ENCODE measurements at places on chromosomes 11 and 22.

DNA sequence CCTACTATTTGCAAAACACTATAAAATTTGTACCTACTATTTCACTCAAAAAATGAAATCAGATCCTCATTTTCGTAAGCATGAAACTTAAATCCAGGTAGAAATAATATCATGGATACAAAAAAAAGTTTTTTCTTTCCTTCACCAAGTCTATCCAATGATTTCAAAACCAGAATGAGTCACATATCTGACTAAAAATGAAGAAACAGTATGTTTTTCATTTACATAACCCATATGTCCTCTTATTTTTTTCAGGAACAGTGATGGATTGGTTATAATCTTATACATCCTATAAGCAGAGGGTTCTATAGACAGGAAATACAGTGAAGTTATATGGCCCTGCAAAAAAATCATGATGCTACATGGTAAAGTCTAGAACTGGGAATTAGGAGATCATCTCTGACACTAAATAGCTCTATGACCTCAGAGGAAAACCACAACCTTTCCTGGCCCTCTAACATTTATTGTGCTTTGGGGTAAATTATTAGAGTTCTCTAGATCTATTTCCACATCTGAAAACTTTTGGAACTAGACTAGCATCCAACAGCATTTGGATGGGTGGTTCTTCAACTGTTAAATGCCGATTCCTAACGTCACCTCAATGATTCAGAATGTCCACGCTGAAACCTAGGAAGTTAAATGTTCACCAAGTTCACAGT lies 10.9 kb downstream of the MTMR2 start:
- DNase-seq, result no peak

GRCh38 chr11:114081641-114082414 lies 22.3 kb downstream of the ZBTB16 start:
- DNase-seq, result no peak

DNA sequence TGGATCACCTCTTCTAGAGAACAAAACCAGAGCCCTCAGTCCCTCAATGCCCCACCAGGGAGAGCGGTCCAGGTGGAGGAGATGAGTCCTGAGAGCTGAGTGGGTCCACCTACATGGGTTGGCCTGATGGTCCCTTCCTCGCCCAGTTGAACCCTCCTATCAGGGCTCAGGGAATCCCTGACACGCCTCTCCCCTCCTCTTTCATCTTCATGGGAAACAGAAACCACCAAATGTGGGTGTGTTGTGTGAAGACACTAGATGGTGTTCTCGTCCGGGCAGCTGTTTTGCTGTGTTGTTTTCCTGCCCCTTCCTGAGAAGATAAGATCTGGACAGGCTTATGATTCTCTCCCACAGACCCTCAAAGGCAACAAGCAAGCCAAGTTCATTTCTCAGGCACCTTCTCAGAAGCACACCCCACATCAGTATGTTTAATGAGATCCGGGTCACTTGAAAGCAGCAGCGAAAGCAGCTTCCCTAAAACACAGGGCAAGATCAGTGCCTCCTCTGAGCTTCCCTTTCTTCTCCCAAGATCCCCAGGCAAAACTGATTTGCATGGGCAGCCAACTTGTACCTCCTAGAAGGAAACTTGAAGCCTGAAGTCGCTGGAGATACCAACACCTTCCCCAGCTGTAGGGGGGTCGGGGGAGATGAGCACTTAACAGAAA lies 35.3 kb upstream of the POU2AF1 start:
- DNase-seq, result no peak

GRCh38 chr11:44702889-44703288 lies 23.9 kb upstream of the TSPAN18 start:
- DNase-seq, result no peak

GRCh38 chr11:79285756-79286155 lies 155.1 kb downstream of the TENM4 start:
- DNase-seq, result no peak

DNA sequence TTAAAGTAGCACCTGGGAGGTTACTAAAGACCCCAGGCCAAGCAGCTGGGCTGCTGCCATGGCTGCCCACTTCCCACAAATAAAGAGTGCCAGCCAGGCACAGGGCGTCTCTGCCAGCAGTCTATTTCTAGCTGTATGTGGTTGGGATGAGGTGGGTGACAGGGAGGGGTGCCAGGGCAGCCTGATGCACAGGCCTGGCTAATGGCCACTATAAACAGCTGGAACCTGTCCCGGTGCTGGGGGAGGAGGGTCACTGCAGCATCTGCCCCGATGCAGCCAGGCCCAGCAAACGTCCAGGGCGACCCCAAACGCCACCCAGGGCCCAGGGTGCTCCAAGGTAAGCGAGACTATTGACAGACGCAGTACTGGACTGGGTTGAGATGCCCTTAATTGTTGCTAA lies 37.4 kb downstream of the SCUBE1 start:
- no peak for DNase-seq

DNA sequence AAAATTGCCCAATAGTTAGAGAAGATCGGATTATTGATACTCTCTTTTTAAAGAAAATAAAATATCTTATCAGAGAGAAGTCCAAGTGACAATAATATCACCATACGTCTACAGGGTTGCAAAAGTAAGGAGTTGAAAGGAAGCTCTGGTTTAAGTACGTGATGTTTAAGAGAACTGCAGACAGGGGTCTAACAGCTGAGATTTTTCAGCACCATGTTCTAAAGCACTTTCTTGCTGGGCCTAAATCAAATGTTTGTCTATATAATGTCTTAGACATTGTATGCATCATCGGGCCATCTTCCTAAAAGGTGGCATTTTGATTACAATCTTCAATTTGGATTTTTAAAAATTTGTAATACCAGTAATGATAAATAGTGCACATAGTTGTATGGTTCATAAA lies 133.3 kb downstream of the RRAS2 start:
- DNase-seq, result no peak

GRCh38 chr11:27391331-27392015 lies 28.5 kb upstream of the CCDC34 start:
- no peak for DNase-seq

DNA sequence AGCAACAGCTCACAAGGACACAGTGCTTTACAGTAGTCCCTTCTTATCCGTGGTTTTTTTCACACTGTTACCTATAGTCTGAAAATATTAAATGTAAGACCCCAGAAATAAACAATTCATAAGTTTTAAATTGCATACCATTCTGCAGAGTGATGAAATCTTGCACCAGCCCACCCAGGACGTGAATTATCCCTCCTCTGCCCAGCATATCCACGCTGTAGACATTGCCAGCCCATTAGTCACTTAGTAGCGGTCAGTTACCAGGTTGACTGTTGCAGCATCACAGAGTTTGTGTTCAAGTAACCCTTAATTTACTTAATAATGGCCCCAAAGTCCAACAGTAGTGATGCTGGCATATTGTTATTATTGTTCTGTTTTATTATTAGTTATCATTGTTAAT lies 3.6 kb downstream of the CLTCL1 start:
- DNase-seq, result no peak

DNA sequence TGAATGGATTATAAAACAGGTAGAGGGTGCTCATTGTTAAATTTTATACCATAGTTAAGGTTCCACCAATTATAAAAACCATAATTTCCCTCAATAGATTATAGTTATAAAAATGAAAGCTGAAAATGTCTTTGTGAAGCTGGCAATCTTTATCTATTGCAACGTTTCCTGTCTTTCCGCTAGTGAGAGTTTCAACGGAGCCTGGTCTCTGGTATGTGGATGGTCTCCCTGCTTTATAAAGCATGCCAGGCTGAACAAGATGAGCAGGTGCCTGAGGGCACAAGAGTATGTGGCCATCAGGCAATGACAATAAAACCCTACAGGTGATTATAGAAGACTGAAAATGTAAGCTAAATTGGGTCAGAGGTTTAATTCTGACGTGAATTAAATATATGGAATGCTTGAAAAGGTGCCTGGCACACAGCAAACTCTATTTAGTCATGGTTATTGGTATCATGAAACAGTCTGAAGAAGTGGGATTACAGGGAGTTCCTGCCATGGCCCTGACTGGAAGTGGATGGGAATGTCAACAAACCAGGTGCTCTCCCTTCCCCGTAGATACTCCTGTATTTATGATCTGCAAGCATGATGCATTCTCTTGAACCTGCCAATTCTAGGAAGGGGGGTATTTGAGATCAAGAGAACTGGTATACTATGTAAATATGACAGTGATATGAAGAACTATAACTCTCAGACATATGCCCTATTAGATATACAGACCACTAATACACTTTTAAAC lies 115.7 kb downstream of the ENTHD1 start:
- no peak for DNase-seq

- DNase-seq, result no peak
Observed at GRCh38 chr11:102868339-102868738, 6.4 kb downstream of the MMP12 start.

- DNase-seq, result no peak
Observed at GRCh38 chr11:130150790-130151189, 8.8 kb upstream of the ST14 start.

DNA sequence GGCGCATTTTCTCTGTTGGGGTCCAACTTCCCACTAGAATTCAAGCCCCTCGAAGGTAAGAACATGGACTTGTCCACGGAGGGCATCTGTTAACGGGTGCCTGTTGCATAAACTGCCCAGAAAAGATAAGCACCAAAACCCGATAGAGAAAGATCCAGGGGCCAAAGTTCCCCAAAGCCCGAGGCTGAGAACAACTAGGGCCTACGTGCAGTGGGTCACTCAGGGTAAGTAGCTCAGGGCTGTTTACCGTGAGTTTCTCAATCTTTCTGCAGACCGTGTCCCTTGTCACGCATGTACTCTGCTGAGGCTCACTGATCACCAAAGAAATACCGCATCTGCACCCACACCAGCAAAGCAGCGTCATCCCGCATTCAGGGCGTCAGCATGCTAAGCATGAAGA lies 24.4 kb downstream of the PGA5 start:
- DNase-seq, result no peak

GRCh38 chr11:75827562-75827961 lies 12.6 kb downstream of the UVRAG start:
- DNase-seq, result no peak

DNA sequence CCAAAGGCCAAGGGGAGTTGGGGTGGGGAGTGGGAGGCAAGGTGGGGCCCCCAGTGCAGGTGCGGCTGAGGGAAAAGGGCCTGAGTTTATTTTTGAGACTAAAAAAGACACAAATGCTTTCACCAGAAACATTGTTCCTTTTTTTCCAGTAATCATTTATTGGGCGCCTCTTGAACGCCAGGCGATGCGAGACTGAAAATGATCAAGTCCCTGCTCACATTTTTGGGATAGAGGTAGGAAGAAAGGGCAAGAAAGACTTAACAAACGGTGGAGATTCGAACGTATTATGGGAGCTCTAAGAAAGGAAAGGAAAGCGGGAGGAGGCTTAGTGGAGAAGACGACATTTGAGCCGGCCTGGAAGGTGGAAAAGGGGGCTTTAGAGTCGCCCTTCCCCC lies 796 bp upstream of the SF3B2 start:
- no peak for DNase-seq

DNA sequence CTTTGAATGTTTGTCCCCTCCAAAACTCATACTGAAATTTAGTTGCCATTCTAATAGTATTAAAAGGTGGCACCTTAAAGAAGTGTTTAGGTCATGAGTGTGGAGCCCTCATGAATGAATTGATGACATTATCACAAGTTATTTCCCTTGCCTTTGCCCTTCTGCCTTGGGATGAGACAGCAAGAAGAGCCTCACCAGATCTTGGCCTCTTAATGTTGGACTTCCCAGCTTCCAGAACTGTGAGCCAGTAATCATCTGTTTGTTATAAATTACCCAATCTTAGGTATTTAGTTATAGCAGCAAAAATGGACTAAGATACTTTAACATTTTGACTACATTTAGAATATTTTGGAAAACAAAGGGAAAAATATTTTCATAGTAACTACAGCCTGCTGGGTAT lies 371.0 kb downstream of the JRKL start:
- no peak for DNase-seq

DNA sequence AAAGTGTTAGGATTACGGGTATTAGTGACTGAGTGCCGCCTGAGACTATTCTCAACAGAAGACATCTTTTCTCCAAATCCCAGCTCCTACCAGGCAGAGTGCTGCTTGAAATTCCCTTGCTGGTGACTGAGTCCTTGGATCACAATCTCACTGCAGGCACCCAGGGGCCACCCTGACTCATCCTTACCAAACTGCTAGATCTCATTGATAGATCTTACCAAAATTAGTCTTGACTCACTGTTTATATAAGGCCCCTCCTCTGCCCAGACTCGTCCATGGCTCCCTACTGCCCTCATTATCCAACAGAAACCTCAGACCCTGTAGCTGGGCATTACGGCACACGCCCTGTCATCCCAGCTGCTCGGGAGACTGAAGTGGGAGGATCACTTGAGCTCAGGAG lies 14.7 kb downstream of the TBC1D10A start:
- DNase-seq, result no peak

- DNase-seq, result no peak
Observed at GRCh38 chr11:64078284-64078683, 42.6 kb downstream of the FLRT1 start.

- DNase-seq, result no peak
Observed at GRCh38 chr22:37427711-37428635, 694 bp upstream of the ELFN2 start.

GRCh38 chr11:77074205-77074604 lies 7.4 kb downstream of the CAPN5 start:
- DNase-seq, result no peak

DNA sequence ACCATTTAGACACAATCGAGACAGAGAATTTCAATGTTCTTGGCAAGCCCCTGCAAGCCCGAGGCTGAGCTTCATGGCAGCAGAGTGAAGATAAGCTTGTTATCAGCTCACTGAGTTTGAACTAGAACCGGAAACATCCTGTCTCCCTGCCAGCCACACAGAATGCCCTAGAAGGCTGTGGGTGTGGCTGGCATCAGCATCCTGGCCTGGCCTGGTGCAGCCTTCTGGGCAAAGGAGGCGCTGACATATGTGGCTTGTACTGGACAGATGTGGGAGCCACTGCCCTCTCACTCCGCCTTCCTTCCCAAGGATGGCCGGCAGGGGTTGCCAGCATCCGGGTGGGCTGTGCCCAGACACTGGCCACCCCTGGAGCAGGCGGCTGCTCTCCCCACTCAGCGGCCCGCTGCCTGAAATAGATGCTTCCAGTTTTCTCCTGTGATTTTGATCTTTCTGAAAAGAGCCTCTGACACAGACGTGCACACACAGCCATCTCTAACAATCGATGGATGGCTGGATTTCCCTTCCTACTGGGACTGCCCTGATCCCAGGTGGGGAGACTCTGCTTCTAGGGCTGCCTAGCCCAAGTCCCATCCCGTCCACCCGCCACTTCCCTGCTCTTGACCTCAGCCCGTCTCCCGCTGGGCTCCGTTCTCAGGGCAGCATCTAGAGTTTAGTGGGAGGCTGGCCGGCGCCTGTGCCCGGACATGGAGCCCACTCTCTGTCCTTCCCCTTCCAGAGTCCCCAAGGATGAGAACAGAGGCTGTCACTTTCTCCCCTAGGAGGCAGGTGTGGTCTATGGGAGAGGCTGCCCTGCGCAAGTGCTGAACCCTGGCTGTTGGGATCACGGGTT lies 149.7 kb downstream of the CTTN start:
- no peak for DNase-seq

Data from stimulated activated CD8-positive, alpha-beta memory T cell treated with anti-CD3 and anti-CD28 coated beads, Interleukin-15, amount 100 ng/mL, for 48 hours (primary cell).